ENCODE measurements at places on chromosomes 5 and 9. TPM values are rescaled to one million over a fixed set of nuclear protein-coding genes. Genes with fewer than 3 reads are reported as not detected.

Gene PTTG1
- total RNA-seq, result 1.3 TPM

- peak; percentile 89 for DNase-seq
These were observed 38.4 kb upstream of the ORM1 start for GRCh38 chr9:114284316-114285060.

- DNase-seq, result no peak
These were observed 134.4 kb downstream of the FGF1 start for GRCh38 chr5:142551338-142552067.

DNA sequence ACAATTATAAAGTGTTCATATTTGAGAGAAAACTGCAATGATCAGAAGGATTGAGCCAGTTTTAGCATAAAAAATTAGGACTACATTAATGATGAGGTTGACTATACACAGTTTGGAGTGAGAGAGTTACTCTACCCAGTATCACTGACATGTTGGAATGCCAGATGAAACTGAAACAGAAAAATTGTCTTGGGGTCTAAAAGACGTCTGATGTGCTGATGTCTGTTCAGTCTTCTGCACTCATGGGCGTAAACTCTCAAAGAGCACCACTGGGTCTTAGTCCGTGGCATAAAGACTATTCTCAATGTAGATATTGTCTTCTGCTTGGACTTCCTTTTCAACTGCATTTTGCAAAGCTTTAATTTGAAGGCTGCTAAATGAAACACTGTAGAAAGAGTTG is 29.5 kb downstream of the HAVCR1 start:
- no peak for DNase-seq

GRCh38 chr9:71608021-71608420 is 160.3 kb downstream of the CEMIP2 start:
- no peak for DNase-seq

DNA sequence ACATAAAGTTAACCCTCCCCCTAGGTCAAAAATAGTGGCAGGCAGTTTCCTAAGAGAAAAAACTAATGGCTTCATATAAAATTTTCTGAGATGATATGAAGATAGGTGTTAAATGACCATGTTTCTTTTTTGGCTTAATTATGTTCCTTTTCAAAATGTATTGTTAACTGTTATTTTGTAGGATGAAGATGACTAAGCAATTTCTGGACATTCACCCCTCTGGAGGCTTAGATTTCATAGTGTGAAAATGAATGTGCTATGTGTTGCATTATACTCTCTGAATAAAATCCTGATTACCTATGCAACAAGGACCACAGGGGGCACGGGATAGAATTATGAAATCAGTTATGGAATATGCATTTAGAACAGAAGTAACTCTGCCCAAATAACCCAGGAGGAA is 233.5 kb downstream of the MRPS30 start:
- no peak for DNase-seq

Measured in mesenteric fat pad (tissue), 1 donor.